Fibroblast of lung (primary cell): ENCODE measurements at places on chromosomes 1 and 21. TPM values are rescaled to one million over a fixed set of nuclear protein-coding genes. Genes with fewer than 3 reads are reported as not detected.
A peak's percentile ranks its signal among the peaks of the same experiment; 100 is the strongest.

DNA sequence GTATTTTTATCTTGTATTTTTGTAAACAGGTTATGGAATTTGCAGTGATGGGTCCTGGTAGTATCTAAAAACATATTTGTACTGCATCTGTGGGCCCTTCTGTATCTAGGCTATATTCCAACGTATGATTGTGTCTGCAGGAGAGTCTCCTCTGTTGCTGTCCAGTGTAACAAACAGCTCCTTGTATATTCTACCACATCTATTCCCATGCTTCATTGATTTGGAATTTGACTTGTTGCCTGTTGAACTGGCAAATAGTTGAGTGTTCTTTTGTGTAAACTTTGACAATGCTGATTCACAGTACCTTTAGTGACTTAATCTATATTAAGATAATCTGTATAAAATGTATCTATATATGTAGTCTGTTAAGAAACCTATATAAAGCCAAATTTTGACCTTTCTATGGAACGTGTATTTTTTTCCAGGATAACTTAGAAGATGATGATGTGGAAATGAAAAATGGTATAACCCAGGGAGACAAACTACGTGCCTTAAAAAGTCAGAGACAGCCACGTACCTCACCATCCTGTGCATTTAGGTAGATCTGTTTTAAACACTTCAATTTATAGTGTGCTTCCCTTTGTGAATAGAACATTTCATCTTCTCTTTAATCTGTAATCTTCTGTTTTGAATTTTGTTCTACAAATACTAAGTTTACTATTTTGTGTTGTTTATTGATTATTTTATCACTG lies 43.4 kb upstream of the GPR88 start:
- DNase-seq: peak; percentile 50

DNA sequence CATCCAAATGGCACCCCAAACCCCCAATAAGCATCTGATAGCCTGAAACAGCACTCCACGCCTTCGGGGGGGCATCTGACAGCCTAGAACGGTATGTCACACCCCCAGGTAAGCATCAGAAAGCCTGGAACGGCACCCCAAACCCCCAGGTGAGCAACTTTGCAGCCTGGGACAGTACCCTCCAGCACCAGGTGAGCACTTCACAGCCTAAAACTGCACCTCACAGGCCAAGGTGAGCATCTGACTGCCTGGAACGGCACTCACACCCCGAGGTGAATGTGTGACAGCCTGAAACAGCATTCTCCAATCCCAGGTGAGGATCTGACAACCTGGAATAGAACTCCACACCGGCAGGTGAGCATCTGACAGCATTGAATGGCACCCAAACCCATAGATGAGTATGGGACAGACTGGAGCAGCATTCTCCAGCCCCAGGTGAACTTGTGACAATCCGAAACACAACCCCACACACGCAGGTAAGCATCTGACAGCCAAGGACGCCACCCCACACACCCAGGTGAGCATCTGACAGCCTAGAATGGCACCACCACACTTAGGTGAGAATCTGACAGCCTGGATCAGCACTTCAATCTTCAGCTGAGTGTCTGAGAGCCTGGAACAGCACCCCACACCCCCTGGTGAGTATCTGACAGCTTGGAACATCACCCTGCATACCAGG lies 18.3 kb upstream of the MMEL1 start:
- no peak for DNase-seq

DNA sequence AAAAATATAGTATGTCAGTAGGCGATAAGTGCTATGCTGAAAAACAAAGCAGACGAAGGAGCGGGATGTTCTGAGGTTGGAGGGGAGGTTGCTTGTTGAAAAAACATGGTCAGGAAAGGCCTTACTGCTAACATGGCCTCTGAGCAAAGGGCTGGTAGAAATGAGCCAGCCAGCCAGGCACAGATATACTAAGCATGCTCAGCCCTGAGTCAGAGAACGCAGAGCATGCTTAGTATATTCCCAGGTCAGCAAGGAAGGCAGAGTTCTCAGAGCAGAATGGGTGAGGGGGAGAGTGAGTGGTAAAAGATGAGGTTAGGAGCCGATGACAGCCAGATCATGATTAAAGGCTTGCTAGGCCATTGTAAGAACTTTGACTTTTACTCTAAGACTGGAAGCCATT lies 36.7 kb downstream of the ZBTB40 start:
- no peak for DNase-seq

GRCh38 chr1:107678993-107679392 lies 286.0 kb downstream of the VAV3 start:
- no peak for DNase-seq

GRCh38 chr1:176876966-176877515 lies 287.5 kb downstream of the ASTN1 start:
- DNase-seq: no peak

DNA sequence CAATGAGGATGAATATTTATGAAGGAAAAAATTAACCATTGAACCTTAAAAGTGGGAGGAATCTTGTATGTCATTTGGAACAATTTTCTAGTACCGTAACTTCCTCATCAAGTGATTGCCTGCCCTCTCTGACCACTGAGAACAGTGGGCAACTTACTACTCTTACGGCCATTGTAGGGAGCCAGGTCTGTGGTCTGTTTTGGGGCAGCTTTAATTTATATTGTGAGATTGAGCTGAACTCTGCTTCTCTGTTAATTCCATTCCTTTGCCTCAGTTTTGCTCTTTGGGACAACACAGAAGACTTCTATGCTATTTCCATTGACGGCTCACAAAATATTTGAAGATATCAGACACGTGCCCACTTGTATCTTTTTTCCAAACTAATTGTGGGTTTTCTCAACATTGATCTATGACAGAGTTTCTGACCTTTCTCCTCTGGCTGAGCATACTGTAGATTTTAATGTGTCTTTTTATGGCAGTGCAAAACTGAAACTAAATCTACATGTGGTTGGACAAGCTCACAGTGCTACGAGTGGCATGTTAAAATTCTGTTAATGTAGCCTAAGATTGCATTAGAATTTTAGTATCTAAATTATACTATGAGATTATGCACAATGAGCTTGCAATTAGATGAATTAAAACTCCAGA lies 27.8 kb upstream of the ZNF281 start:
- peak; percentile 61 for DNase-seq

DNA sequence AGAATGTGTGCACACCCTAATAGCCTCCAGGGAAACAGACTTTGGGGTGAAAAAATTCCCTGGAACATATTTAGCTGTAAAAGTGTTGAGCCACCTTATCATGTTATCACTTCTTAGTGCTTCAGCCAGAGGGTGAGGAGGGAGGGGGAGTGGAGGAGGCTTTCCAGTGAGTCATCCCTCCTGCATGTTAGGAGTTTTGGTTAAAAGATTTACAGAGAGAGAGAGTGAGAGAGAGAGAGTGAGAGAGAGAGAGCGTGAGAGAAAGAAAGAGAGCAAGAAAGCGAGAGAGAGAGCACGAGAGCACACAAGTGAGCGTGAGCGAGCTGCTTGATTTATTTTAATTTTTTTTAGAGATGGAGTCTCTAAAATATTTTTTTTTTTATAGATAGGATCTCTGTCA lies 13.5 kb upstream of the CACNA1E start:
- DNase-seq: peak; percentile 88

DNA sequence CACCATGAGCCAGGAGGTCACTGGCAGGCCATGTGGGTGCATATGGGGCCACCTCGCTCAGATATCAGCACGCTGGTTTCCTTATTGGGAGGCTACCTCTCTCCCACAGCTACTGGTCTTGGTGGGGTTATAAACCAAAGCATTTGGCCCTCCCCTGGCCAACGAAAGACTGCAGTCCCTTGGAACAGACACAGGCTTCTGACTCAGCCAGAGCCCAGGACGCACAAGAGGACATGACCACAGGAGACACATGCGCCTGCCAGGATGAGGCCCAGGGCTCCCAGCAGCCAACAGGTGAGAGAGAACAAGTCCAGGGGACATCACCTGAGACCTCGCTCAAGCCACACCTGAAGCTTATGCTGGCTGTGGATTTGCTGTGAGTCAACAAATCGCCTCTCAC lies 13.8 kb downstream of the NPHP4 start:
- DNase-seq: no peak

DNA sequence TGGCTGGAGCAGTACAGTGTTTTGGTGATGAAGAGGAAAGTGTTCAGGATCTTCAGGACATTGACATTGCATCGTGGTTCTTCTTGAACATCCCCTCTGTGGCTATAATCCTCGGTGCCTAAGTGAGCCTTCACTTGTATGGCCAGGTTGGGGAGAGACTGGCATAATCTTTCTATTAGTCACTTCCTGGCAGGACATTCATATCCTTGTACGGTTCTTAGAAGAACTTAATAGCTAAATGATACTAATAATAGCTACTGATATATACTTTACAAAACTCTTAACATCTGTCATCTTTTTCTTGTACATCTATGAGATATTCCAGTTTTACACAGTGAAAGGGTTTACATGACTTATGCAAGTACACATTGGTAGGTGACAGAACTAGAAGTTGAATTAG lies 35.8 kb downstream of the CELF3 start:
- DNase-seq: peak; percentile 82

- DNase-seq: no peak
These were observed 86.1 kb downstream of the TENT5C start for GRCh38 chr1:117691942-117692341.

DNA sequence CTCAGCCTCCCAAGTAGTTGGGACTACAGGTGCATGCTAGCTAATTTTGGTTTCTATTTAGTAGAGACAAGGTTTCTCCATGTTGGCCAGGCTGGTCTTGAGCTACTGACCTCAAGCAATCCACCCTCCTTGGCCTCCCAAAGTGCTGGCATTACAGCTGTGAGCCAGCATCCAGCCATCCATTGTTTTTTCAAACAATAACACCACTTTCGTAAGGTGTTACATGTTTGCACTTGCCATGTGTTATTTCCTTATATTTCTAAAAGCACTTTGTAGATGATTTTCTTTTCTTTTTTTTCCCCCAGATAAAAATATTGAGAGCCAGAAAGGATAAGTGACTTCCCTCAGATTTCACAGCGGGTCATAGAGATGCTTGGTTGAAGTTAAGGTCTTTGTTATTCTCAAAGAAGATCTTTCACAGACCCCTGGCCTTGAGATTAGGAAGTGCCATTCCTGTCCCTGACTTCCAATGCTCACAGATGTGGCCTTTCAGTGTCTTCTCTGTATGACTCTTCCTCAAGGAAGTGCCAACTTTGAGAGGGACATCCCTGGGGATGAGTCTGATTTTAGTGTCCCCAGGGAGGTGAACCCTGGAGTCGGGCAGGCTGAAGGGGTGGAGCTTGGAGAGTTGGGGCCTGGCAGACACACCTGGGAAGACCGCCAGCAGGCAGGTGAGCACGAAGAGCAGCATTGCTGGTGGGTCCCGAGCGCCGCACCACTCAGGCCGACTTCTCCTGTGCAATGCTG lies 6.3 kb downstream of the PIGR start:
- no peak for DNase-seq

- no peak for DNase-seq
These were observed 37.1 kb downstream of the LHX4 start for GRCh38 chr1:180267211-180267561.

- DNase-seq: no peak
These were observed 401 bp downstream of the ERRFI1 start for GRCh38 chr1:8025671-8026144.

GRCh38 chr1:172699695-172700227 lies 40.9 kb downstream of the FASLG start:
- DNase-seq: peak; percentile 20

GRCh38 chr1:175548774-175549173 lies 194.6 kb downstream of the TNR start:
- peak; percentile 76 for DNase-seq

Gene TIAM1
- total RNA-seq: under 0.01 and 0.51 TPM in 2 replicates

Gene DIO1
- not detected in 2 replicates for total RNA-seq

Gene EPHB2
- total RNA-seq: 11.2 and 12.3 TPM in 2 replicates

Gene KIF21B
- total RNA-seq: under 0.01 and 0.26 TPM in 2 replicates

Gene RGS16
- 0.33 and 0.77 TPM in 2 replicates for total RNA-seq

Gene CLCA4
- not detected in 2 replicates for total RNA-seq

Gene LDLRAD1
- total RNA-seq: not detected in 2 replicates

Gene TTC13
- 9.0 and 16.2 TPM in 2 replicates for total RNA-seq

Gene ABCA4
- total RNA-seq: 0.26 and 0.33 TPM in 2 replicates

Gene S100B
- total RNA-seq: not detected in 2 replicates

Gene LCE1D
- total RNA-seq: not detected in 2 replicates

Gene OR10J1
- total RNA-seq: not detected in 2 replicates

Gene SMIM11
- total RNA-seq: 11.8 and 19.3 TPM in 2 replicates
